NCI-H524 treated with DMSO at 0.1 percent for 48 hours (cell line): ENCODE measurements at places on chromosomes 2 and 18.

DNA sequence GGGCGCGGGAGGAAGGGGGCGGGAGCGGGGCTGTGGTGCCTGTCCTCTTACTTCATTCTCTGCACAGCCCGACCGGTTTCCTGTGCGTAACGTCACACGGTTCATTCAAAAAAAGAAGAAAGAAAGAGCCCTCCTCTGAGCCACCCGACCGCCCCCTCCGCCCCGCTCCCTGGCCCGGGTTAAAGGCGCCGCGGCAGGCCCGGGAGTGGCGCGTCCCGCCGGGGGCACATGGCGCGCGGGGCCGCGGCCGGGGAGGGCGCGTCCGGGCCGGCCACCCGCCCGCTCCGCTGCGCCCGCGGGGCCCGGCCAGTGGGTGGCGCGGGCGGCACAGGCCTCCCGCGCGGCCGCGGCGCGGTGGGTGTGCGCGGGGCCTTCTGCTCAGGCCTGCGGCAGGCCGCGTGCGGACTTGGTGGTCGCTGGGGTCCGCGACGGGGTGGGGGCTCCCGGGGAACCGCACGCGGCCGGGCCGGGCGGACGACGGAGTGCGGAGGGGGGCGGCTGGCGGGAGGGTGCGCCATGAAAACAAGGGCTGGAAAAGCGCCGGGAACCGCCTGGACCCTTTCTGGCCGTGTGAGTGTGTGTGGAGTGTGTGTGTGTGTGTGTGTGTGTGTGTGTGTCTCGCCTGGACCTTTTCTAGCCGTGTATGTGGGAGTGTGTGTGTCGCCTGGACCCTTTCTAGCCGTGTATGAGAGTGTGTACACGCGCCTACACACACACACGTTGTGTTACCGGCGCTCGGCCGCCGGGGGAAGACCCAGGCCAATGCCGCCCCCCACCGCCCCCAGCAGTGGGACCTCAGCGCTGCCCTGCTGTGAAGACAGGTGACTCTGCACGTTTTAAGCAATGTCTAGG is 780 bp upstream of the BCL2 start:
- DNase-seq: no peak

GRCh38 chr2:231816327-231817026 is 30.2 kb downstream of the COPS7B start:
- DNase-seq: no peak

GRCh38 chr2:66789741-66790140 is 354.8 kb downstream of the MEIS1 start:
- no peak for DNase-seq

GRCh38 chr18:80157708-80158343 is 48.8 kb downstream of the ADNP2 start:
- DNase-seq: no peak

DNA sequence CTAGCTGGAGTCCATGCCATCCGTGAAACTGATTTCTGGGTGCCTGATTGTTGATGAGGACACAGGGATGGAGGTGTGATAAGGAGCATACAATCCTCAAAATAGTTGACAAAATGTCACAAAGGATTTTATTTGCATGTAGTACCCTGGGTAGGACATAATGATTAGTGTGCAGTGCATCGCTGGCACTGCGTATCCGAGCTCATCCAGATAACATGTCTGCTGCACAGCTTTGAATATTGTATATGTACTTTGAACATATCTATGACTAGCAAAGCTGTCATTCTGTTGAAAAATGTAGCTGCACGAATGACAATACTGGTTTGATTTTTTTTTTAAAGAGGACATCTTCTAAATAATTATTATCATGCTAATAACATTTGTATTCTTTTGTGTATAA is 529.7 kb upstream of the FANCL start:
- DNase-seq: no peak

- no peak for DNase-seq
Measured at GRCh38 chr2:164323978-164324377, 297.3 kb downstream of the GRB14 start.

DNA sequence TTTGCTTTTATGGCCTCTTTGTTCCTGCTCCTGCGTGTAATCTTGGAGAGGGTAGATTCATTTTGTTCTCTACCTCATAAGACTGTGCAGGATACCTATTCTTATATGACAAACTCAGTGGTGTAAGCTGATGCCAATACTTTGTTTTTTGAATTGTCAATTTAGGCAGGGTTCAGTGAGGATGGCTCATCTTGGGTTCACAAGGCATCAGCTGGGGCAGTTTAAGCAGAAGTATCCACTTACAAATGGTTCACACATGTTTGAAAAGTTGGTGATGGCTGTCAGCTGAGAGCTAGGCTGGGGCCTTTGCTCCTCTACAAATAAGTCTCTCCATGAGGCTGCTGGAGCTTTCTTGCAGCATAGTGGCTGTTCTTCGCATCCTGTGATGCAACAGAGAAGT is 920.6 kb upstream of the PIK3C3 start:
- no peak for DNase-seq
